NCI-H1105 treated with DMSO at 0.1 percent for 48 hours (cell line): ENCODE measurements at places on chromosomes 6 and 20.
A peak's percentile ranks its signal among the peaks of the same experiment; 100 is the strongest.

DNA sequence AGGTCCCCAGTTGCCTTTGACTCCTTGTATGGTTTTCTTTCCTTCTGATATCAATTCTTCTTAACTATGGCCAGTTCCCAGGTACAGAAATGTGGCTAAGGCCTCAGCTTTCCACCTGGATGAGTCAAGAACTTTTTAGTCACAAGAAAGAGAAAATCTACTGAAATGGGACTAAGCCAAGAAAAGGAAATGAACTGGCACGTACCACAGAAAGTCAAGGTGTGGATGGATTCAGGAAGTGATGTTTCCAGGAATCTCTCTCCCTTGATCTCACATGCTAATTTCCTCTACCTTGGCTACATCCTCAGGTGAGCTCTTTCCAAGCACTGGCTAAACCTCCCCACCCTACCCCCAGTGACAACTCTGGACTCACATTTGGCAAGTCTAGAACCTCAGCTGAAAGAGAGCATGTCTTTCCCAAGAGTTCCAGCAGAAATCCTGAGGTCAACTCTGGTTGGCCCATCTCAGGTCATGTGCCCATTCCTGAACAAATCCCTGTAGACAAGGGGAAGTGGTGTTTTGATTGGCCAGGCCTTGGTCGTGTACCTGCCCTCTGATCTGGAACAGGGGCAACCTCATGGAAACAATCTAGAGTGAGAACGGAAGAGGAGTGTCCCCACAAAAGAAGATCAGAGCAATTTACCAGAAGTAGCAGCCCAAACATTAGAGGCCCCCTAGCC, 205.3 kb downstream of the NFATC2 start:
- no peak for DNase-seq

- DNase-seq, result no peak
These were observed 17.1 kb downstream of the TMEM30A start for GRCh38 chr6:75267461-75267860.

GRCh38 chr6:28322661-28323060, 13.3 kb downstream of the ZSCAN31 start:
- DNase-seq, result no peak

- no peak for DNase-seq
These were observed 186.8 kb downstream of the PRL start for GRCh38 chr6:22110061-22110460.

GRCh38 chr6:119495230-119495683, 145.7 kb upstream of the MAN1A1 start:
- no peak for DNase-seq

GRCh38 chr20:46900826-46901225, 6.2 kb downstream of the EYA2 start:
- no peak for DNase-seq

- DNase-seq, result peak; percentile 55
These were observed 20.9 kb upstream of the EPM2A start for GRCh38 chr6:145756170-145756662.

GRCh38 chr20:43938017-43938655, 23.5 kb downstream of the TOX2 start:
- DNase-seq, result no peak

DNA sequence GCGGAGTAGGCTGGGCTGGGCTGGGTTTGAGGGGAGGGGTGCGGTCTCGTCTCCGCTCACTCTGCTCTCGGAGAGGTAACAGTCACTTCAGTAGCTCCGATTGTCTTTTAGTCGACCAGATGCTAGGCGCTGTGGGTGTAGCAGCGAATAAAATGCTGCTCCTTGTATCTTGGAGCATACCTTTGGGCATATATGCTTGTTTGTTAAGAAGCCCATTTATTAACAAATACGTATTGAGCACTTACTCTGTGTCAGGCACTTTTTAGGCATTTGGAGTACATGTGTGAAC, 545 bp downstream of the ACTR5 start:
- peak; percentile 60 for DNase-seq

- no peak for DNase-seq
These were observed 32.7 kb upstream of the COL10A1 start for GRCh38 chr6:116158641-116159040.

DNA sequence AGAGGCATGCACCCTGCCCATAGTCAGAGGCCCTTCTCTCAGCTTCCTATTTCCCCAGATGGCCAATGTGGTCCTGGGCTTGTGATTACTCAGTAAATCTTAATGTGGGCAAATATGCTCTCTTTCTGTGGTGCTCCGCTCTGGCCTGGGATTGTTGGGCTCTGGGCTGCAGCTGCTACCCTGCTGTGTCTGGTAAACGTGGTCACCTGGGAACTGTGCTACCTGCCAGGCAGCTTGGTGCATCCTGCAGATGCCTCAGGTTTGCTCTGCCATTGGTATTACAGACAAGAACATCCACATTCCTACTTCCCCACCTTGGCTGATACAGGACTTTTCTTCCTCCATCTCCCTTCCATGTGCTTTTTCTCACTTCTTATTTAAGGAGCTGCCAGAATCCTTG, 611.5 kb upstream of the IMPG1 start:
- DNase-seq, result no peak

DNA sequence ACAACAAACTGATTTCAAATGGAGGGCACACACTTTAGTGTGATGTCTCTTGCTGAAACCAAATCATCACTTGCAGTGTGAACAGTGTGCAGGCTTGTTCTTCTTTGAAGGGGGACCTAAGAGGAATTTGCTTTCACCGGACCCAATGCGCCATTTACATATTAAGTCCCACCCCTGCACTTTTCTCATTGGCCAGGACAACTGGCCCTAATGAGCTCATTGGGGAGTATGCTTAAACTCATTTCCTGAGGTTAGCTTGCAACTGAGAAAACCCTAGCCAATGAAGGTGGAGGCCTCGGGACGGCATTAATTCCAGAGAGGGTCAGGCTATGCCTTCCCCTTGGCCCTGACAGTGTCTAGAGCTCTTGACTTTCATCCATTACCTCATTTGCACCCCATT, 58.7 kb downstream of the VEGFA start:
- no peak for DNase-seq

DNA sequence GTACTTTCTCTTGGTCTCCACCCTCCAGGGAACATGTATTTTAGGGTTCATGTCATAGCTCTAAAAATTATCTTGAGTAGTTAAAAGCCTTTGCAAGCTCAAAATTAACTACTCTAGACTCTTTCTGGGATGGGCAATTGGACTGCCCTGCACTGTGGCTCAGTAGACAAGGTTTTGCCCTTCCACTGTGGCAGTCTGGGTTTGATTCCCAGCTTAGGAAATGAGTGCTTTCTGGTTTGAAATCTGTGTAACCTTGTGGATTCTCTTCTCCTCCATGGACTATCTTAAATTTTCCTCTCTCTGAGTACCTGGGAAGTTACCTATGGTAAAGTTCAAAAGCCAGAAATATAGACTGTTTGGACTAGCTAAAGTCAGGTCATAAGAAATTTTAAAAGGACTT, 94.6 kb upstream of the UST start:
- DNase-seq, result no peak

DNA sequence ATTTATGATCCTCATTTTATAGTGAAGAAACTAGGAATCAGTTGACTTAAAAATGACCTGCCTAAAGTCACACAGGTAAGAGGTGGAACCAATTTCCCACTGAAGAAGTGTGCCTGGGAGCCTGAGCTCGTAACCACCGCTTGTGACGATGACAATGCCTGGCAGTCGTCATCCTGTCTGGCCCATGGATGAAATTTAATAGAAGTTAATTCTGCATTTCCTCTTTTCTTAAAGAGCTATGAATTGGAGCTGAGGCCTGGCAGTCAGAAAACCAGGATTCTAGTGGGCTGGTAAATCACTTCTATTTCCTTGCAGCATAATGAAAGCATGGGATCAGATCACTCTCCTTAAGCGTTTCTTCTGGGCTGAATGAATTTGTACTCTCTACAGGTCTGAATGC, 200.0 kb upstream of the SGK1 start:
- DNase-seq, result no peak

GRCh38 chr6:20875369-20875963, 341.2 kb downstream of the CDKAL1 start:
- peak; percentile 47 for DNase-seq

- DNase-seq, result no peak
These were observed 2.3 kb upstream of the DLK2 start for GRCh38 chr6:43457643-43458042.

DNA sequence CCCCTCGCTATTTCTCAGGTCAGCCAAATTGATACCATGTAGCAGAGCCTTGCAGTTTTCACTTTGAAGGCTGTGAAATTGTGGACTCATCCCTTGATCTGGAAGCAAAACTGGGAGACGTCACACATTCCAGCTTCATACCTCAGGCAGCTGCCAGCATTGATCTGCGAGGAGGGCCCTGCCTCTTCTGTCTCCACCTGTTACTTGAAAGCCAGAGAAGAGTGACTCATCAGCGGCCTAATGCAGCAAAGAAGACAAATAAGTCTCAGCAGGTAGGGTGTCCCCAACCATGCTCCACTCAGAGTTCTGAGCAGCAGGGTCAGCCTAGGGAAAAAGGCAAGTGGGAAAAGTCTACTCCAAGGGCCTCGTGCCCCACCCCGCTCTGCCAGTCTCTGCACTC, 69.4 kb upstream of the BMP2 start:
- DNase-seq, result no peak

DNA sequence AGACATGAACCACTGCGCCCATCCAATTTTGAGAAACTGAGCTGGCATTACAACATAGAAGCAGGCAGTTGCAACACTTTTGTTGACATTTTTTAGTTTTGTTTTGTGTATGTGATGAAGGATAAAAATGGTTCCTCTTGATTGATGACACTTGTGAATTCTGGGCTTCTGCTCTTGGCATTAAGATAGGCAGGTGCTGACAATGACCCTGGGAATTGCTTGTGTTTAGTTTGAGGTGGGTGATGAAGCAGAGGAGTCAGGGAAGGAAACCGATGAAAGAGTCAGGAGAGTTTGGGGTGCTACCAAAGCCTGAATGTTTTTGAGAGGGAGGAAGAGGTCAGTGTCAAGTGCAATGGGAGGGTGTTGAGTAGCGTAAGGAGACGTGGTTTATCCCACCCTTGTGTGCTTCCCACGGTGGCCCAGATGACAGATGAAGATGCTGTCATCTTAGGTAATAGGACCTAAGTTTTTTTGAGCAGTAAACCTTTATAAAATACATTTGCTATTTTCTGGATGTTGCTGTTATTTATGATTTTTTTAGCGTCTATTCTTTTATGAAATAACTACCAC, 19.4 kb downstream of the CDS2 start:
- no peak for DNase-seq

GRCh38 chr20:44207126-44207723, 3.3 kb downstream of the OSER1 start:
- no peak for DNase-seq

DNA sequence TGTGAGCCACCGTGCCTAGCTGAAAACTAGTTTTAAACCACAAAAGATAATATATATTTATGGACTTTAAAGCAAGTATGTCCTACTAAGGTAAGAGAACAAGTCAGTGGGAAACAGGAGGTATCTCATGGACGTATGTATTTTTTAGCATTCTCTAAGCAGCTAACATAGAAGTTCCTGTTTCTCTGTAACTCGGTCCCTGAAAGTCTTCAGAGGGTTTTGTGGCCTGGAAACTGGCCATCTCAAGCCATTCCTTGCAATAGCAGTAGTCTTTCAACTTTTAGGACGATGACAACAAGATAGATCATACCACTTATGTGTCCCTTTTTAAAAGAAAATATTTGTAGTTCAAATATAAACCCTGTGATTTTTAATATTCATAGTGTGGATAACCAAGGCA, 95.6 kb upstream of the RALGAPA2 start:
- DNase-seq, result no peak

DNA sequence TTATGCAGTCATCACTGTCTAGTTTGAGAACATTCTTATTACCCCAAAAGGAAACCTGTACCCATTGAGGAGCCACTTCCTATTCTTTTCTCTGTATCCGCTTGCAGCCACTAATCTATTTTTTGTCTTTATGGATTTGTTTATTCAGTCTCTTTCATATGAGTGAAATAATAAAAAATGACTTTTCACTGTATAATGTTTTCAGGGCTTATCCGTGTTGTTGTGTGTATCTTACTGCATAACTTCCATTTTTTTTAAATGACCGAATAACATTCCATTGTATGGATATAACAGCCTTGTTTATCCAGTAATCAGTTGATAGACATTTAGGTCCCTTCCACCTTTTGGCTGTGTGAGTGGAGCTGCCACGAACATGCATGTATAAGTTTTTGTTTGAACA, 86.6 kb downstream of the ZFAND3 start:
- no peak for DNase-seq

DNA sequence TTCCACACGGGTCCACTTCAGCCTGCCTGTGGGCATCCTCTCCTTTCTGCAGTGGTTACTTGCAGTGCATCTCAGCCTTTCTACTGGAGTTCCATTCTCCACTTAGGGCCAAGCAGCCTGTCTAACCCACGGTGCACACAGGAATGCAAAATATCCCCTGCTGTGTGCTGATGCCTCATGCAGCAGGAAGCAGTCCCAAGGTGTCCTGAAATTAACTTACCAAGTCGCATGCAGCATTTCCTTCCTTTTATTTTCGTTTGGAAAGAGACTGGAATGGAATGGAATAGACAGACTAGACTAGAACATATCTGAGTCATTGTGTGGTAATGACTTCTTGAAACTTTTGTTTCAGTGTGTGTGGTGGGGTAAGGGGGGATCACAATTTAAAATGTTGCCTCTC, 25.9 kb upstream of the FOXQ1 start:
- no peak for DNase-seq

- peak; percentile 83 for DNase-seq
These were observed 7.4 kb upstream of the SLC12A5 start for GRCh38 chr20:46021361-46022359.

DNA sequence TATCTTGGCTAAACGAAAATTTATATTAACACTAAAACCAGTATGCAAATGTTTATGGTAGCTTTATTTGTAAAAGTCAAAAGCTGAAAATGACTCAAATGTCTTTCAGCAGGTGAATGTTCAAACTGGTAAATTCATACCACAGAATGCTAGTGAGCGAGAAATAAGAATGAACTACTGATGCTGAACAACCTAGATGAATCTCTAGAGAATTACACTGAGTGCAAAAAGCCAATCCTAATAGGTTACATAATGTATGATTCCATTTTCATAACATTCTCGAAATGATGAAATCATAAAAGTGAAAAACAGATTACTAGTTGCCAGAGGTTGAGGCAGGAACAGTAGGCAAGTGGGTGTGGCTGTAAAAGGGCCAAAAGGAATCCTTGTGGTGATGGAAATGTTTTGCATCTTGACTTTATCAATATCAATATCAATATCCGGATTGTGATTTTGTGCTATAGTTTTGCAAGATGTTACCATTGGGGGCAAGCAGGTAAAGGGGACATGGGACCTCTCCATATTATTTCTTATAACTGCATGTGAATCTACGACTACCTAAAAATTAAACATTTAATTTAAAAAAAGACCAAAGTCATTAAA, 26.1 kb downstream of the ZNF311 start:
- no peak for DNase-seq

- peak; percentile 49 for DNase-seq
These were observed 69.7 kb upstream of the TOX2 start for GRCh38 chr20:43844778-43845614.

DNA sequence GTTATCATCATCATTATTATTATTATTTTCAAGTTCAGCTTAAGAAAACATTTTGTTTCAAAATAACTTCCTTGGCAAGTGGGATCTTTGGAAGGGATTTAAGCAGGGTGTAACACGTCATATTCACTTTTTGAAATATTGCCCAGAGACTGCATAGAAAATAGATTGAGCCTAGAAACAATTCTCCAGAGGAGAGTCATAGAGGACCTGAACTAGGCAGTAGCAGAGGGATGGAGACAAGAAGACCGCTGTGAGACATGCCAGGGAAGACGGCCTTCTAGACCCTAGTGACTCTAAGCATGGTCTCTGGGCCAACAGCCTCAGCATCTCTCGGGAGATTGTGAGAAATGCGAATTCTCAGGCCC, 55.5 kb downstream of the EDN1 start:
- DNase-seq, result no peak

- peak; percentile 20 for DNase-seq
These were observed 88.2 kb upstream of the ATXN1 start for GRCh38 chr6:16849280-16849987.
